CD4-positive, alpha-beta T cell treated with Interleukin-6 at 100 ng/mL for 8 hours (primary cell): ENCODE measurements at places on chromosomes 4 and X.

DNA sequence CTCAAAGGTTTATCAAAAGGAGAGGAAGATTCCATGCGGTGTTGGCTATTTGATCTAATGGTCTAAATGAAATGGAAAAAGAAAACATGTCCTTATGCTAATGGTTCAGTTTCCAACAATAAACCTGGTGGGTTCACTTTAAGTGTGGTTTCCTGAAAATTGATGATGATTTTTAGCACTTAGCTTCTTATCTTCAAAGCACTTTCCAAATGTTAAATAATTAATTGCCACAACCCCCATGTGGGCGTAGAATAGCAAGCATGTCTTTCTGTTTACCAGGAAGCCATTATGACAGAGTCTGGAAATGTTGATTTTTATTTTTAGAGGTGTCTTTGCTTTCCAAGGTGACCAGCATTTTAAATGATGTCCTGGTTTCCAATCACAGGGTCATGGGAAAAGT lies 134.8 kb upstream of the SLC4A4 start:
- no peak for DNase-seq

DNA sequence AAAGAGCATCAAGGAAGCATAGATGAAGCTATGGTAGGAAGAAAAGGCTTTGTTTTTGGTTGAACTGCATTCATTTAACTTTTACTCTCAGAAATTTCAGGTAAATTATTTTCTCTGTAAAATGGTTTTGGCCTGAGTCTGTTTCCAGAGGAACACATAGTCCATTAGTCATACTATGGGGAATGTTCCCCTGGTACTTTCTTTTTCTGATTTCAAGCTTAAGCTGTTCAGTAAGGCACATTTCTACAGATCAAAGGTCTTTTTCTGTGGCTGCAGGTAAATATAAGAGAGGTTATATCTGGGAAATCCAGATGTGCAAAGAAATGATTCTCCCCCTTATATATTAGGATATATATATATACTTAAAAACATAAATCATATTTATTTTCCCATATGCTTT lies 1744.4 kb upstream of the ADGRL3 start:
- DNase-seq = no peak

DNA sequence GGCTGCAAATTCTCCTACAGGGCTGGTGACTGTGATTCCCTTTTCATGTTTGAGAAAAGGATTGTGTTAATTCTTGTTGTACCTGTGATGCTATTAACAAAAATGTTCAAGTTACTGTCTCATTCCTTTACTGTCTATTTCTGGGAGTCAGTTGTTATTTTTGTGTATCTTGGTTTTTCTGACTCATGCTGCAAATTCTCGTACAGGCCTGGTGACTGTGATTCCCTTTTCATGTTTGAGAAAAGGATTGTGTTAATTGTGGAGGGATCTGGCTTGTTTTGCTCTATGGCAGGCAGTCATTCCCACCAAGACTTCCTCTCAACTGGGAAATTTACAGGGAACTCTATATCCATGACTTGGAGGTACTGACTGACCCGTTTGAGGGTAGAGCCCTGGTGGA lies 693.4 kb upstream of the INTU start:
- no peak for DNase-seq

- DNase-seq = no peak
Measured at GRCh38 chr4:100519205-100519604, 1.4 kb upstream of the EMCN start.

- DNase-seq = no peak
Measured at GRCh38 chrX:20144491-20144890, 2.9 kb upstream of the EIF1AX start.
